ENCODE measurements at places on chromosomes 3 and 15. TPM values are rescaled to one million over a fixed set of nuclear protein-coding genes. Genes with fewer than 3 reads are reported as not detected.

The MYZAP gene
- 4.2 TPM for polyA plus RNA-seq

The EOGT gene
- 10.2 TPM for polyA plus RNA-seq

The MAP6D1 gene
- 5.3 TPM for polyA plus RNA-seq

The ANKDD1A gene
- polyA plus RNA-seq = 0.18 TPM

The ITIH1 gene
- not detected for polyA plus RNA-seq

The MAGEF1 gene
- 27.3 TPM for polyA plus RNA-seq

The GOLGA8G gene
- not detected for polyA plus RNA-seq

Data from psoas muscle (tissue), 8 donors.